DMS53 (cell line): ENCODE measurements at places on chromosomes 3 and 15.

- DNase-seq, result no peak
Observed at GRCh38 chr15:101813803-101814534, 2.0 kb downstream of the OR4F15 start.

- no peak for DNase-seq
Observed at GRCh38 chr15:32130823-32131222, 100.5 kb downstream of the CHRNA7 start.

- no peak for DNase-seq
Observed at GRCh38 chr3:196555295-196555694, 13.1 kb downstream of the WDR53 start.

GRCh38 chr3:43372809-43373559 lies 86.6 kb downstream of the SNRK start:
- DNase-seq, result no peak

DNA sequence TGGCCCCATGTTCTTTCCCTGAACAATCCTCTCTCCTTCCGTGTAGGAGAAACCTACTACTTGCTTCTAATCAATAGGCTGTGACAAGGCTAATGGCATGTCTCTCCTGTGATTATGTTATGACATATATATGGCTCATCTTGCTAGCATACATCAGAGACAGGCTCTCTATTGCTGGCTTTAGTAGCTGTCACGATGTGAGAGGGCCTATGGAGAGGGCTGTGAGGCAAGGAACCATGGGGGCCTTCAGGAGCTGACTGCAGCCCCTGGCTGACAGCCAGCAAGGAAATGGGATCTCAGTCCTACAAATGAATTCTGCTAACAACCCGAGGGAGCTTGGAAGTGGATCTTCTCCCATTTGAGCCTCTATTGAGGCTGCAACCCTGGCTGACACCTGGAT lies 96.3 kb downstream of the EOMES start:
- DNase-seq, result no peak

DNA sequence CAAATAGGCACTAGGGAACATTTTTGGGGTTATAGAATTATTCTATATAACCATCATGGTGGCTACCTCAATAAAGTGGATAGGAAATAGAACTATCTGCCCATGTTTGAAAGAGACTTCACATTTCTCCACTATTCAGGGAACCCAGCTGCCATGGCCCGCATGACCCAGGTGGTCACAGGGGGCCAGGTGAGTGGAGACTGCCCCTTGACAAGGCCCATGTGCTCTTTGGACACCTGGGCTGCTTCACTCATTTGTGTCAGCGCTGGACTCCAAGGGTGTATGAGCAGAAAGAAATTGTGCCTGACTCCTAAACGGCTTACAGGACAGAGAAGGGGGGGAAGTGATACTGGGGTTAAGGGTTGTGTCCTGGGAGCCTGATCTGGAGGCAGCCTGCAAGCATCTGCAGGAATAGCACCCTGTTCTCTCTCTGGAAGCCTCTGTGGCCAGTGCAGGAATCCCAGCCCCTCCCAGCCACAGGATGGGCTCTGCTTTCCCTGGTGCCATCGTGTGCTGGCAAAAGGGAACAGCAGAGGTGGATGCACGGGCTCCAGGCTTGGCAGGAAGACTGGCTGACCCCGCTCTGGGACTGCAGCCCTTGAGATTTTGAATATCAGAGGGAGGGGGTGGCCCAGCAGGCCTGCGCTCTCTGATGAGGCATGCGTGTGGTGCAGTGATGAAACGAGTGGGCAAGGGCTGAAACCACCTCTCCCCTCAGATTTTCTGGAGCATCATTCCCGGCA lies 9.1 kb upstream of the C3orf22 start:
- DNase-seq, result no peak

DNA sequence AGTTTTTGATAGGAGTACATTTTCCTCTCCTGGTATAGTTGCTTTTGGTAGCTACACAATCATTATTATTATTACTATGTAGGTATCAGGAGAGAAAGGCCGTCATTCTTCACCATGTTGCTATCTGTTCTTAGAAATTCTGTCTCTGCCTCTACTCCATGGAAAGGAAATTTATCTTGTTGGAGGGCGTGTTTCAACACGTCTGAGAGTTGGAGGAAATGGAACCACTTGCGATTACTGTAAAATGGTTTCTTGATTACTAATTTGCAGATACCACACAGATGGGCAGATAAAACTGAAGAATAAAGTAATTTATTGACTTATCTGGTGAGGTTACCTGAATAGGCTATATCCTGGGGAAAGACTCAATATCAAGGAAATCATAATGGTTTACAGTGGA lies 488.4 kb downstream of the NR2F2 start:
- DNase-seq, result no peak

- DNase-seq, result no peak
Observed at GRCh38 chr15:98953000-98953787, 54.4 kb downstream of the PGPEP1L start.

DNA sequence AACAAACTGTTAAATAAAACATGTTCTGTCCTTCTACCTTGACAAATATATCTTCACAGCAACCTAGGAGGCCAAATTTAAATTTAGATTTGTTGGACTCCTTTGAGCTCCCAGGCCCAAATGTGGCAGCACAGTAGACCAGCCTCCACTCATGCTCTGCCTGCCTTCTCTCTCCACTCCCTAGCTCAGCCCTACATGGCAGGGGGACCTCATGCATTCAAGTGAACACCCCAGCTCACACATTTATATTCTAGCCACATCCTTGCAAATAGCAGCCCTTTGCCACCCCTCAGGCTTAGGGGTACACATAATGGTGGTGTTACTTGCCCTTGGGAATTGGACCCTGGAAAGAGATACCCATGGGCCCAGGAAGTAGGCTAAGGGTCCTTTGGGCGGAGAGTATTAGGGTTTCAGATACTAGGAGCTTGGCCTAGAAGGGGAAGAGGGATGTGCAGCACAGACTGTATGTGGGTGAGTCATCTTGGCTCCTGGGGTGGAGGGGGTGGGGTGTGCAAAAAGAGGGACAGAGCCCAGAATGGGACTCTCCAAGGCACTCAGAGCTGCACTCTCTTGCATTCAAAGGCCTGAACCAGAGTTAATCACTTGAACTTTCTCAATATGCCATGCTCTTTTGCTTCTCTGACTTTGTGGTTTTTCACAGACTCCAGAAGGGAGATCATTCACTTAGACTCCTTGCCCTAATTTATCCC lies 268.4 kb upstream of the ROPN1 start:
- DNase-seq, result peak; percentile 15

GRCh38 chr3:106628407-106628806 lies 748.8 kb upstream of the CCDC54 start:
- DNase-seq, result peak; percentile 60

GRCh38 chr3:13451301-13451673 lies 28.8 kb upstream of the HDAC11 start:
- peak; percentile 61 for DNase-seq

DNA sequence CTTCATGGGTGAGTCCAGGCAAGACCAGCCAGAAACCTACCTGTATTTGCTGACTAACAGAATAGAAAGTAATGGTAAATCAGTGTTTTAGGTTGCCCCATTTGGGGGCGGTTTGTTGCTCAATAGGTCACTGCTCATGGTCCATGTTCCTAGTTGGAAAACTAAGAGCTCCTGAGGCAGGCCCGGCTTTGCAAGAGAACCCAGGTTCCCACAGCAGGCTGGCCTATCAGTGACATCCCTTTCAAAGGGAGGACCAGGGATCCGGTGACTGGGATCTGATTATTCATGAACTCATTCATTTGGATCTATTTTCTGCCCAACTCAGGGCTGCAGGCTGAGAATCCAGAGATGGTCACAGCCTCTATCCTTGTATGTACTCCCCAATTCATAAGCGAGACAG lies 163.9 kb downstream of the WNT7A start:
- no peak for DNase-seq

DNA sequence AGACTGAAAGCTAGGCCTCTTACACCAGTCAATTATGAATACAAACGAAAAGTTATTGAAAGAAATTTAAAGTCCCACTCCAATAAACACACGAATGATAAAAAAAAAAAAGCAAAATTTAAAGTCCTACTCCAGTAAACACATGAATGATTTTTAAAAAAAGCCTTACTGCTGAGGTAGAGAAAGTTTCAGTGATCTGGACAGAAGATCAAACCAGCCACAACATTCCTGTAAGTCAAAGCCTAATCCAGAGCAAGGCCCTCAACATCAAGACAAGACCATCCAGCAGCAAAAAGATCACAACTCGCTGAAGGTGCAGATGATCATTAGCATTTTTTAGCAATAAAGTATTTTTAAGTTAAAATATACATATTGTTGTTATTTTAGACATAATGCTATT lies 95.6 kb upstream of the LIPC start:
- DNase-seq, result no peak

- peak; percentile 68 for DNase-seq
Observed at GRCh38 chr3:32175607-32176197, 62.8 kb upstream of the CMTM8 start.

DNA sequence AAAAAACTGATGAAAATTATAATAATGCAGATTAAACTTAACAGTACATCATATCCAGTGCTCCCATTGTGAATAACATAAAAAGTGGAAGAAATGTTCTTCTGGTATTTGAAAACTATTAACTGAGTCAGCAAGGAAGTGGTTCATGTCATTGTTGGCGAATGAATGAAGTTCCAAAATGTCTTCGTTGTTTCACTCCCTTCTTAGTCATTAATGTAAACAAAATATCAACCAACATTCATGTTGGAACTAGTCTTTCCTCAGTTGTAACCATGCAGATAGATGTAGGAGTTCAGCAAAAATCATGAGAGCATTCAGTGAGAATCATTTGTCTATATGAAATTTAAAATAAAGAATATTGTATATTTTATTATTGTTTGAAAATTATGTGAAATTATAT lies 44.1 kb upstream of the ICE2 start:
- DNase-seq, result no peak

GRCh38 chr3:9779721-9780457 lies 10.1 kb upstream of the CAMK1 start:
- no peak for DNase-seq
